ENCODE measurements at places on chromosomes 4 and X.

GRCh38 chr4:93384241-93384640, 444.3 kb upstream of the ATOH1 start:
- DNase-seq: no peak

DNA sequence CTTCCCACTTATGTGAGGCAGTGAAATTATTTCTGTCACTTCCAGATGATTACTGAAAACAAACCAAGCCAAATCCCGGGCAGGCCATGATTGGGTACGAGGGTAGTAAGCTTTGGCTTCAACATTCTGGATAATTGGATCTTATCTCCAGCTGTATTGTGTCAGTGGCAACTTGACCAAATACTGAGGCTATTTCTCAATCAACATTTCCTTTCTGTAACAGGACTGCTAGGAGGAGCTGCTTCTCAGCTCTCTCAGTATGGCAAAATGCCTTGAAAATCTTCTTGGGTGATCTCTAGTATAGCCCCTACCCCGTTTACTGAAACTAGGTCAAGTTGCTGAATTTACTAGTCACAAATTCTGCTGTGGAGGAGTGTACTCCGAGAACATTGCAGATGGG, 169.3 kb upstream of the FRMPD4 start:
- DNase-seq: no peak

- no peak for DNase-seq
Observed at GRCh38 chr4:111946800-111947199, 198.5 kb upstream of the FAM241A start.

- no peak for DNase-seq
Observed at GRCh38 chr4:40951026-40951425, 201.3 kb downstream of the NSUN7 start.

DNA sequence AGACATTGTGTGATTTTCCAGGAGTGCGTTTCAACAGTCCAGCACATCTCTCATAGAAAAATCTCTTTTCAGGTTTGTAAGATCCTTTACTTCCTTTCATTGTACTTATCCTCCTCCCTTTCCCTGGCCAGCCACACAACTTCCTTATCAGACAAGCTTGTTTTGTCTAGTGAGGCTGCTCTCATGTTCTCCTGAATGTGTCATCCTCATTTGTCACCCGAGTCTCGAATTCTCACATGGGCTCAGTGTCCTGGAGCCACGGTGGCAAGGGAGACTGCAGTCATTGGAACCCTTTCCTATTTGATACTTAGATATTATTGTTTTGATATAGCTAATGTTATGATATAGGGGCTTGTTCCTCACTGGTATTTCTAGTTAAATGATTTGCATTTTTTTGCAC, 16.9 kb downstream of the SYNPO2 start:
- DNase-seq: no peak

DNA sequence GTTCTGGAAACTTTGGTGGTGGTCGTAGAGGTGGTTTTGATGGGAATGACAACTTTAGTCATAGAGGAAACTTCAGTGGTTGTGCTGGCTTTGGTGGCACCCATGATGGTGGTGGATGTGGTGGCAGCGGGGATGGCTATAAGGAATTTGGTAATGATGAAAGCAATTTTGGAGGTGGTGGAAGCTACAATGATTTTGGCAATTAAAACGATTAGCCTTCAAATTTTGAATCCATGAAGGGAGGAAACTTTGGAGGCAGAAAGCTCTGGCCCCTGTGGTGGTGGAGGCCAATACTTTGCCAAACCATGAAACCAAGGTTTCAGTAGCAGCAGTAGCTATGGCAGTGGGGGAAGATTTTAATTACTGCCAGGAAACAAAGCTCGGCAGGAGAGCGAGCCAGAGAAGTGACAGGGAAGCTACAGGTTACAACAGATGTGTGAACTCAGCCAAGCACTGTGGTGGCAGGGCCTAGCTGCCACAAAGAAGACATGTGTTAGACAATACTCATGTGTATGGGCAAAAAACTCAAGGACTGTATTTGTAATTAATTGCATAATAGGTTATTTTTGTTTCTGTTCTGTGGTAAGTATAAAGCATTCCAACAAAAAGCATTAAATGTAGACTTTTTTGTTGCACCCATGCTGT, 23.2 kb upstream of the SOD3 start:
- no peak for DNase-seq

DNA sequence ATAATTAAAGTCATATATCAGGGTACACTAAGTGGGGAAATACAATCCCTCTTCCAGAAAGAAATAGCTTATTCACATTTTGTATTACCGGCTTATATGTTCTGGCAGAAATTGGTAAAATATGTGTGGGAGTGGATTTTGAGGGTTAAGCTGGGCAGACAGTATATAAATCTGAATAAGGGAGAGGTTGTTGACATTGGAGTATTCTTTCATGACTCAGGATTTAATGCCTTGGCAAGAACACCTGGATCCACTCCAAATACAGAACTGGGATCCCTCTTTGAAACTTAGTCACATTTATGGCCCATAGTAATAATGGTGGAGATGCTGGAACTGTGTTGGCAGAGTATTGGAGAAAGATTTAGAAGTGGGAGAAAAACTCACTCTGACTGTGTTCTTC, 54.3 kb upstream of the TET2 start:
- peak; percentile 81 for DNase-seq

DNA sequence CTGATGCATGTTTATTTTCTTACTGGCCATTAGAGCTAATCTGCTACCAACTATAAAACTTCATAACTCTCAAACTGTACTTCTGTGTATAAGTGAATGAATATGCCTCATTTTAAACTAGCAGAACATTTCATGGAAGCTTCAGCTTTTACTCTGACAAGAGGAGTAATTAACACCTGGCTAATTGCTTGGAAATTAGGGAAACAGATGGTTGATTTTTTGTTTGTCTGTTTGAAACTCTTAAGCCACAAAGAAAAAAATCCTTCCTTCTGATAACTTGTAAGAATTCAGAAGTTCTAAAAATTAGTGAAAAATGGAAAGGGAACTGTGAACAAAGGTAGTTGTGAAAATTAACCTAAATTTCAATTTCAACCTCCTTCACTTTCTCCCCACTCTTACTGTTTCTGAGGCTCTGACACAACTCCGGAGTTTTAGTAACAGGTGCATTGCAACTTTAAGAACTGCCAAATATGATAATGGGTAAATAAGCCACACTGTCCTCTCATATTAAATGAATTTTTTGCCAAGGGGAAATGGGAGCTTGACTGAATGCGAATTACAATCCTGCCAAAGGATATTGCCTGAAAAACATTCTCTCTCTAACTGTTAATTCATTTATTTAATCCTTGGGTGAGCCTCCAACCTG, 1.0 kb downstream of the EGF start:
- DNase-seq: no peak

GRCh38 chrX:7269991-7270390, 122.0 kb upstream of the PUDP start:
- no peak for DNase-seq
